ENCODE measurements at places on chromosomes 4 and X. TPM values are rescaled to one million over a fixed set of nuclear protein-coding genes. Genes with fewer than 3 reads are reported as not detected.

Gene DCX
- polyA plus RNA-seq: 2.2 TPM

Gene OPN1MW
- not detected for polyA plus RNA-seq

GRCh38 chr4:177107288-177107921, 202.3 kb upstream of the NEIL3 start:
- no peak for DNase-seq

- no peak for DNase-seq
Measured at GRCh38 chr4:97670703-97671269, 472.5 kb downstream of the STPG2 start.

Gene NUDT11
- polyA plus RNA-seq: 14.8 TPM

GRCh38 chr4:3331511-3332394, 38.9 kb downstream of the RGS12 start:
- DNase-seq: no peak

- DNase-seq: no peak
Measured at GRCh38 chr4:127364911-127365310, 267.8 kb upstream of the INTU start.

- DNase-seq: no peak
Measured at GRCh38 chr4:98539741-98540140, 118.7 kb downstream of the TSPAN5 start.

GRCh38 chr4:115121351-115122043, 8.1 kb upstream of the NDST4 start:
- no peak for DNase-seq

DNA sequence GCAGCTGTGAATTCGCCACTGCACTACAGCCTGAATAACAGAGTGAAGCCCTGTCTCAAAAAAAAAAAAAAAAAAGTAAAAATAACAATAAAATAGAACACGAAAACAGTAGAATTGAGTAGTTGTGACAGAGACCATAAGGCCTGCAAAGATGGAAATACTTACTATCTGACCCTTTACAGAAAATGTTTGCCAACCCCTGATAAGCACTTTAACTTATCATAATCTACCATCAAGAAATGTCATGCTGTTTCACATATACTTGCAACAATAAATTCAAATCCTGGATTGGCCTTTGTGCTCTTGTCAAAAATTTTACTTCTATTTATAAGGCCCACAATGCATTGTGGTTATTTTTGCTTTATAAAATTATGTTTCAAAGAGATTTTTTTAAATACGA, 75.5 kb downstream of the ING2 start:
- DNase-seq: no peak

Gene NUDT10
- 14.5 TPM for polyA plus RNA-seq

- DNase-seq: no peak
Measured at GRCh38 chrX:154507673-154508383, 8.2 kb downstream of the FAM3A start.

Gene GAGE2A
- not detected for polyA plus RNA-seq

Gene RAB33B
- polyA plus RNA-seq: 10.1 TPM

DNA sequence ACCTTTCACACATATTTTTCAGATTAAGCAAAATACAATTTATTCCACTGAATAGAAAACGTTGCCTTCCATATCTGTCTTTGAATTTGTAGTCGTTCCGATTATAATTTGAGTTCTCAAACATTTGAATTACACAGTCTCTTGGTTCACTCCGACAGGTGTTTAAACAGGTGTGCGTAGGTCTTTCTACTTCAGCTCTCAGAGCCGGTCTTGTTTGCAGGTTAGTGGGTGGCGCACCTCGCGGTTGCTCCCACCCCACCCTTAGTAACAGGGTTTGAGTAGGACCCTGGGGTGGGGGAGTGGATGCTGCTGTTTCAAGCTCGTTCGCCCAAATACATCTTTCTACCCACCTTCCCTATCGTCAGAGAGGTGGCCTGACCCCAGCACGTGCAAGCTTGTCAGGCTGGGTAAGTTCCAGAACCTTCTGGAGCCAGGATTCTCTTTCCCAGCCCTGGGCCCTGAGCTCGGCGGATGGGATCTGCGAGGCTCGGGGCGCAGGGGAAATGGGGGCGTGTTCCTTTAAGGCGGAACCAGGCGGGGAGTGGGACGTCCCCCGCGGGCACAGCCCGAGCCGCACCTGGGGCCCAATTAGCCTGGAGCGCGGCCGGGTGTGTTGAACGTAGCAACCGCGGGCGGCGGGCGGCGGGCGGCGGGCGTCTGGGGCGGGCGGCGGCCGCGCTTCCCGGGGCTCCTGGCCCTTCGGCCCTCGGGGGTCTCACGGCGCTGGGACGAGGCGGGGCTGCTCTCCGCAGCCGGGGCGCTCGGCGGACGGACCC, at the start of gene FAM149A:
Gene FAM149A (plus strand): TSS at position 591 of the 776 bp plus-strand sequence.
- no peak for DNase-seq

DNA sequence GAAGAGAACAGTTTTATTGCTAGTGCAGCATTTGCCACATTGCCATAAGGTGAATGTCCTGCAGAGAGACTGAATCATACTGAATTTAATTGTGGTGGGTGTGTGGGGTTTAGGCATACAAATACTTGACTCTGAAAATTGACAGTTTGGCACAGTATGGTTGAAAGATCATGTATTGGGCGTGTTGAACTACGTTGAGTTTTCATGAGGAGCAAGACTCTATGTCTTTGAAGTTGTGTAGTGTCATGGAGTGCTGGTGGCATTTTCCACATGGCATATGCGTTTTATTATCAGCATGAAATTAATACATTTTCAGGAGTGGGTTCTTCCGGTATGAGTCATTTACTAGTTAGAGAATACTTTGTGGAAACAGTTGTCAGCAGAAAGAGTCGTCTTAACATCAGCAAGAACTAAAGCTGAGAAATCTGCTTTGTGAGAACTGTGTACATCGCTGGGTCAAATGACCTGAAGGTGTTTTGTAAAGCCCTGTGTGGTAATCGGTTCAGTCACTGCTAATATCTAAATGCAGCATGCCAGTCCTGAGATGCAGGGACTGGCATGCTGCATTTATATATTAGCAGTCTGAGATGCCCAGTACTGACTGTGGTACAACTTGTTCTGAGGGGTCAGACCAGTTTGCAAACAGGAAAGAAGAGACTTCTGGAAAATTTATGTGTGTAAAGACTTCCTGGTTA, 50.3 kb downstream of the ARHGAP10 start:
- DNase-seq: no peak

- DNase-seq: no peak
Measured at GRCh38 chr4:126440297-126440696, 1125.5 kb downstream of the FAT4 start.

Gene PAGE2
- 0.36 TPM for polyA plus RNA-seq

DNA sequence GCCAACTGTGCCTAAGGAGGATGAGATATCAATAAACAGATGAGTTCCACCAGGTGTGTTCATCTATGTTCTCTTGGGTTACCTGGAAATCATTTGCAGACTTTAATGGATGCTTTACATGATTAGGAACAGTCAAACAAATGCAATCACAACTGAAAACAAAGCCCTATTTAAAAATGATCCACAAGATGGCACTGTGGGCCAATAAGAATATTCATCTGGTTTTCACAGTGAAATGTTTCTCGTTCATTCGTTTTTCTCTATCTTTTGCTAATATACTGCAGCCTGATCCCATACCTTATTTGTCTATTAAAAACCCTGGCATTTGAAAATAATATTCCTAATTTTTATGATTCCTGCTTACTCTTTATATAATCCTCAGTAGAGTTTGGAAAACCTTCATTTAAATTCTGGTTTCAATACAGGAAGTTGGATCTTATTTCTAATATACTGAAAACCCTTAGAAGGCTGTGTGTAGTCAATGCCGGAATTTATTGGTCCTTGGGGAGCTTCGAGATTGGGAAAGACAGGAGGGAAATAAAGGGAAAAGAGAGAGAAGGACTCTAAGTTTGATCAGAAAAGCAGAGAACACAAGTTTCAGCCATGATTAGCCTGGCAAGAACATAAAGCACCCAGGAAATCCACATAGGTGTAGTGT, 63.8 kb upstream of the TAPT1 start:
- peak; percentile 38 for DNase-seq

Gene CFI
- polyA plus RNA-seq: 76.1 TPM

GRCh38 chr4:149891426-149891825, 75.8 kb upstream of the IQCM start:
- no peak for DNase-seq

Gene KLB
- polyA plus RNA-seq: 0.22 TPM

- DNase-seq: no peak
Measured at GRCh38 chr4:176393306-176394013, 73.7 kb downstream of the SPCS3 start.

DNA sequence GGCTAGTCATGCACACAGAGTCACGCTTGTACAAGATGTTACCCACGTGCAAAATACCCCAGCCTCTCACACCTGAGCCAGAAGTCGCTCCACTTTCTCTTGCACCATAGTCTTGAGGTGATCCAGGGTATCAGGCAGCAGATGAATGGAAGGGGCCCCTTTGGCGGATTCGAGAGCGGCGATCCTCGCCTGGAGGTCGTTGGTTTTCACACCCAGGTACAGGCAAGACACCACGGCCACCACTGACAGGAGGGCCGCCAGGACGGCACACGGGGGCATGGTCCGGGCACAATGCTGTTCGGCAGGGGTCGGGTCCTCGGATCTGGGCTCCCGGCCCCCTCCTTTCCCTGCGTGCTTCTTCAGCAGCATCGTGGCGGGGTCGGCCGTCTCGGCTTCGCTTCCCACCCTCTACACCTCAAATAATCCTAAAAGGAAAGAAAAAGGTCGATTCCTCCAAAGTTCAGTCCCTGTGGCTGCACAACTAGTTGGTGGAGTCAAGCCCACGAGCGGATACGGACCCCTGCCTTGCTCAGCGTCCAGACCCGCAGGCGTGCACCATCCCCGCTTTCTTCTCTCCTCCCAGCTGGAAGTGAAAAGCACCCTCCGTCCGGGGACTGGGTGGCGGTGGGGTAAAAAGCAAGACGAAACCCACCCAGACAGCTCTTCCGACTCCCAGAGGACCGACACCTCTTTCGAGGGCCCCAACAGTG, 652 bp downstream of the COL25A1 start:
- DNase-seq: no peak

Gene SLC49A3
- polyA plus RNA-seq: 6.3 TPM

DNA sequence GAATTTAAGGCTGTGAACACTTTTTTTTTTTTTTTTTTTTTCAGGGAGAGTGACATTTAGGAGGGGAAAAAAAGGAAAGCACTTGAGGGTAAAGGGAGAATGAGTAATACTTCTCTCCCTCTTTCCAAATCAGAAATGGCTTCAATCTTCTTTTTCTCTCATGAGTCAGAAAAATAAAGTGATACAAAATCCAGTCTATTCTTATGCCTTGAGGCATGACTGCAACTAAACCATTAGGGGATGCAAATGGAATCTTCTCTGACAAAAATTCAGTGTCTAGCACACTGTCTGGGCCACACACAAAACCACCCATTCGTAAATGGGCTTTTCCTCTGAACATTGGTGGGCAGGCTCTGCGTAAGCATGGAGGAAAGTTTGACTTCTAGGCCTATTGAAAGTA, 46.7 kb upstream of the POU4F2 start:
- DNase-seq: no peak

DNA sequence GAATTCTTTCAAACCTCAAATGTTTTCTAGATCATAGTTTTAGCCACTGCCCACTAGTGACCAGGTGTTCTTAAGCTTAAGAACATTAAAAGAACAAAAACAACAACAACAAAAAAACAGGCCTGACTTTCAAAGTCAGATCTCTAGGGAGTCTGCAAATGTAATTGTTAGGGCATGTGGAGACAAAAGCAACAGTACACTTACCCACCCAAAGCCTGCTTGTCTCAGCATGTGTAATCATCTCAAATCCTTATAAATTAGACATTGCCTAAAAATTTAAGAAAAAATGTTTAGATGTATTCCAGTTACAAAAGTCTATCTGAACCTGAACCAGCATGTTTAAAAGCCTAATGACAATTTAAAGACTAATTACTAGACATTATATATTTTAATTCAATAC, 79.9 kb downstream of the SLC7A11 start:
- DNase-seq: no peak

DNA sequence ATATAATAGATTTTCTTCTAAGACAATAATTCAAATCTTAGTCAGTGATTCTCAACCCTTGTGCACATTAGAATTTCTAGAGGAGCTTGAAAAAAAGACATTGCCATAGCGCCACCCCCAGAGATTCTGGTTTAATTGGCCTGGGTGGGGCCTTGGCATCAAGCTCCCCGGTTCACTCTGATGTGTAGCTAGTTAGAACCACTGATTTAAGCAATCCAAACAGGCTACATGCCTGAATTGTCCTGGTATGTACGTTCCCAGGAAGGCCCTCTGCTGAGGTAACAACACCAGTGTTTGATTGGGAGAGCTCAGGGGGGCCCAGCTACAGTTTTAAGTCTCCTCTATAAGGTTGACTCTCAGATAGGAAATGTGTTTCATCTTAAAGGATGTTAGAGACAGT, 1.3 kb upstream of the ATP10D start:
- no peak for DNase-seq

- DNase-seq: no peak
Measured at GRCh38 chr4:48450740-48451139, 32.4 kb upstream of the SLC10A4 start.

DNA sequence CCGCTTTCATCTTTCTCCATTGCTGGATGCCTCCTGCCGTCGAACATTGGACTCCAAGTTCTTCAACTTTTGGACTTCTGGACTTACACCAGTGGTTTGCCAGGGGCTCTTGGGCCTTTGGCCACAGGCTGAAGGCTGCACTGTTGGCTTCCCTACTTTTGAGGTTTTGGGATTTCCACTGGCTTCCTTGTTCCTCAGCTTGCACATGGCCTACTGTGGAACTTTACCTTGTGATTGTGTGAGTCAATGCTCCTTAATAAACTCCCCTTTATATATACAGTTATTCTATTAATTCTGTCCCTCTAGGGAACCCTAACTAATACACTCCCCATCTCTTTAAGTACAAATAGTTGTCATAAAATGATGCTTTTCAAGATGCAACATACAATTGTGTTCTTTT, 595.3 kb downstream of the ARAP2 start:
- DNase-seq: no peak

DNA sequence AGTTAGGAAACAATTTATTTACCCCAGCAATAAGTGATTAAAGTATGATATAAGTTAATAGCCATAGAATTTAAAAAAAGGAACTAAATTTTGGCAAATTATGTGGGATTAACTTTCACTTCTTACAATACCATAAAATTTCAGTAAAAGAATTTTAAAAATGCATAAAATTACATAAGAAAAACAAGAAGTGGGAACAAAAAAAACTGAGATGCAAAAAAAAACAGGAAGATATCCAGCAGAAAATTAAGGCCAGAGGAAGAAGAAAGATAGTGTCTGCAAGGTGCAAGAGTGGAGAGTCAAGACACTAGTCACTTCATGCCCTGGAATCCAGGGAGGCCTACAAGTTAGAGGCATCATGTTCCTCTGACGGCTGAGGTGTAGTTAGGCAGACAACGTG, 184.2 kb downstream of the GASK1B start:
- no peak for DNase-seq

Gene CYLC1
- polyA plus RNA-seq: not detected

Gene POU4F2
- polyA plus RNA-seq: not detected

Data from renal cortex interstitium (tissue), 15 donors.